ENCODE measurements at places on chromosomes 13 and 19.

GRCh38 chr13:66842766-66843165 lies 387.4 kb downstream of the PCDH9 start:
- DNase-seq: no peak

DNA sequence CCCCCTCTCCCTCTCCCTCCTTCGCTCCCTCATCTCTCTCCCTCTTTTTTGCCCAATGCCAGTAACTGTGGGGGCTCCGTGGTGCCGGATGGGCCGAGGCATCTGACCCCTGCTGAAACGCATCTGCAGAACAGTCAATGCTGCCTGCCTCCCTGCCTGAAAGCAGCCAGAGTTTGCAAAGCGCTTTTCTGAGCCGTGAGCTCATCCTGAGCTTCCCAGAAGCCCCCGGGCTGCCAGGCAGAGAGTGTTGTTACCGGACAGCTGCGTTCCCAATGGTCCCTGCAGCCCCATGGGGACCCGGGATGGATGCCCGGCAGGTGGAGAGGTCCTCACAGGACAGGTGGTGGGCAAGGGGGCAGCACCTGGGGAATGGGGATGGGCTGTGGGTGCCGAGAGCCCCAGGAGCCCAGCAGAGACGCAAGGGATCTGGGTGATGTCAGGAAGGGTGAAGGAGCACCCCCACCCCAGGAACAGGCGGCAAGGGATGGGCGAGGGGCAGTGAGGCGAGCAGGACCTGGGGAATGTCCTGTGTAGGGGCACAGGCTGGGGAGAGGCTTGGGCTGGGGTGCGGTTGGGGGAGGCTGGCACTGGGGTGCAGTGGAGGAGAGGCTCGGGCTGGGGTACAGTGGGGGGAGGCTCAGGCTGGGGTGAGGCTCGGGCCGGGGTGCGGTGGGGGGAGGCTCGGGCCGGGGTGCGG lies 33.0 kb downstream of the GPX4 start:
- DNase-seq: no peak

DNA sequence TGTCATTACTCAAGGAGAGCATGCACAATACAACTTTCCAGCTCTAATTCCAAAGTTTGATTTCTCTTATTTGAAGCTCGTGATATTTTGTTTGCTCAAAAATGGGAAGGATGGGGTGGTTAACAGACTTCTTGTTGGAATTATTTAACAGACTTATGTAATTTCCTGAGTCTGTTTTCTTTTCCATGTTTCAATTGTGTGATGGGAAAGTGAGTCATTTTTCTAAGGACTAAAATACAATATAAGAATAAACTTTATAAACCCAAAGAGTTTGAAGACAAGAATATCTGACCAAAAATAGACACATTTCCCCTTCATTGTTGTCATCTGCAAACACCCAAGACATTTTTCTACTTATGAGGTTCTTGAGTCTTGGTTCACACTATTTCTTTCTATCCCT lies 211.8 kb upstream of the SLITRK5 start:
- no peak for DNase-seq

- no peak for DNase-seq
Observed at GRCh38 chr19:40524133-40524549, 52.5 kb upstream of the SHKBP1 start.

- DNase-seq: peak; percentile 39
Observed at GRCh38 chr19:44212866-44213346, 574 bp downstream of the ZNF227 start.

DNA sequence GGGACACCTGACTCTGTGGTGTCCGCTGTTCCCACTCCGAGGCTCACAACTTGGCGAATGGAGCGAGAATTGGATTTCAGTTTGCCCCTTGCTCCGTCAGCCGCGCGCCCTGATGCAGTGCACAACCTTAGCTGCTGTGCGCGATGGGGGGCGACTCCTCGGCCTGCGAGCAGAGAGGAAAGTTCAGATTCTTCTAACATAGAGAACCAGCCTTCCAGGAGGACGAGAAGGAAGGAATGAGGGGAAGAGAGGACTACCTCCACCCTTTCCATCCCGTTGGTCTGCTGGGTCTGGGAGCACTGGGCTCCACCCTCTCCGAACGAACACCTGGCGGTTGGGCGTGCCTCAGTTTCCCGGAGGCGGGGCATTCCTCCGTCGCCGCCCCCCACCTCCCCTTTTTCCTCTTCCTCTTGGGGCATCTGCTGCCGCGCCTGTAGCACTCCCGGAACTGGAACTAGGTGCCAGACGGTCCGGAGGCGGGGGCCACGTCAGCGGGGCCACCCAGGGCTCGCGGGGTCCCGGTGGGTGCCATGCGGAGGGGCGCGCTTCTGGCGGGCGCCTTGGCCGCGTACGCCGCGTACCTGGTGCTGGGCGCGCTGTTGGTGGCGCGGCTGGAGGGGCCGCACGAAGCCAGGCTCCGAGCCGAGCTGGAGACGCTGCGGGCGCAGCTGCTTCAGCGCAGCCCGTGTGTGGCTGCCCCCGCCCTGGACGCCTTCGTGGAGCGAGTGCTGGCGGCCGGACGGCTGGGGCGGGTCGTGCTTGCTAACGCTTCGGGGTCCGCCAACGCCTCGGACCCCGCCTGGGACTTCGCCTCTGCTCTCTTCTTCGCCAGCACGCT lies at the start of gene KCNK6:
TSS of gene KCNK6 (plus strand) at position 425 of the 838 bp plus-strand sequence. CDS start at position 531, 106 bp downstream.
- DNase-seq: no peak

DNA sequence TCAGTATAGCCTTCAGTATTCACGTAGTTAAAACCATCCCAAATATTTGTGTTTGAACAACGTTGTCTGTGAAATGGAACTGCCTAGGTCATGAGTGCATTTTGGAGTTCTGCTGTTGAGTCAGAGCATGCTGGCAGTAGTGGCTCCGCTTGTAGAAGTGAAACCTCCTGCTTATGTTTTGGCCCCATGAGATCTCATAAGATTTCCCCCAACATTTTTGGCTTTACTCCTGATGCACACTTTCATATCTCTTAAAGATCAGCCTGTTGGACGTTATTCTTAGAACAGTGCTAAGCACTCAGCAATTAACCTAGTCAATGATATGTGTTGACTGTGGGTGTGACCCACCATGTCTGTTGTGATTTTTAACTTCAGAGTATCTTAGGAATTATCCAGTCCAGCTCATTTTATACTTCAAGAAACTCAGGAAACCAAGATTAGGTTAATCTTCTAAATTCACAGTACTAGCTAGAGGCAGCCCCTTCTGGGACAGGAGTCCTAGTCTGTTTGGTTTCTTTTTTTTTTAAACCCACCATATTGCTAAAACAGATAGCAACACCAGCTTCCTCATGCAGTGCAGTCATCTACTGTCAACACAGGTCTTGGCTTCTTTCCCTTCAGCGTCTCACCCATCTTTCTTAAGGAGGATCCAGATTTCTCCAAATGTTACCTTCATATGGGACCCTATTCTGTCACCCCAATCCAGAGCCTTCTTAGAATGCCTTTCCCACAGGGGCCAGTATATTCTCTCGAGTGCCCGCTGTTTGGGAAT lies 26.2 kb downstream of the RAP2A start:
- DNase-seq: peak; percentile 34

- DNase-seq: no peak
Observed at GRCh38 chr19:45293682-45294081, 29.0 kb downstream of the CKM start.

Measured in iris pigment epithelial cell (primary cell).